ENCODE measurements at places on chromosomes 7 and 10.

DNA sequence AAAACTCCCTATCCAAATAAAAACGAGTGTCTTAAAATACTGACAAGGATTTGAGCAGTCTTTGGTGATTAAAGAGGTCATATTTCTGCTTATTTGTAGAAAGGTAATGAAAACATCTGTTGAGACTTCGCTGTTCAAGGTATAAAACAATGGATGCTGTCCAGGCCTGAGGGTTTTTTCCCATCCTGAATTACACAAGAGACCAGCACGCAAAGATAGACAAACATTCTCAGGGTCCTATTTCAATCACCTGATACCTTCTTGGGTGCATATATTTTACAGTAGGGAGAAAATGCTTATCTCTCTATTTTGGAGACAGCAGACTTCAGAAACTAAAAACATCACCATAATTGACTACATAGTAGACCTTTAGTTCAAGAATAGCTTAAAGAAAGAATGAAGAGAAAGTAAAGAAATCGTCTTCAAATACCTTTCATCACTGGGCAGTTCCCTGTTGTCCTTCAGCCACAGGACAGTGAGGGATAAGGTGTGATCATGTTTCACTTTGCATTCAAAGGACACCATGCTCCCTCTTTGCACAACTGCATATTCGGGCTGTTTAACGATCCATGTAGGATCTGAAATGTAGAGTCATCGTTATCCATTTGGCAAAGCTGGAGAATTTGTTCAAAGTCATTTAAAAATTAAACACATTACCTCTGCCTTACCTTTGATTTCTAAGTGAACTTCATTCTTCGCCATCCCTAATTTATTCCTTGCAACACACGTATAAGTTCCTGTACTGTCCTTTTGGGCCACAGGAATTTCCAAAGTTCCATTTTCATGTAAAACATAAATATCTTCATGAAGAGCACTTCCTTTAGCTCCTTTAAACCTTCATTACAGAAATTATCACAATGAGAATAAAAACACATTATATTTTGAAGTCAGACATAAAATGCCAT is 63.7 kb upstream of the LAMB4 start:
- no peaks in the 10 kb centered on the region for H3K27me3 ChIP-seq
- no peak overlapping the region for H3K4me3 ChIP-seq
- no peaks in the 10 kb centered on the region for H3K4me1 ChIP-seq
- no peak overlapping the region for H3K27ac ChIP-seq

DNA sequence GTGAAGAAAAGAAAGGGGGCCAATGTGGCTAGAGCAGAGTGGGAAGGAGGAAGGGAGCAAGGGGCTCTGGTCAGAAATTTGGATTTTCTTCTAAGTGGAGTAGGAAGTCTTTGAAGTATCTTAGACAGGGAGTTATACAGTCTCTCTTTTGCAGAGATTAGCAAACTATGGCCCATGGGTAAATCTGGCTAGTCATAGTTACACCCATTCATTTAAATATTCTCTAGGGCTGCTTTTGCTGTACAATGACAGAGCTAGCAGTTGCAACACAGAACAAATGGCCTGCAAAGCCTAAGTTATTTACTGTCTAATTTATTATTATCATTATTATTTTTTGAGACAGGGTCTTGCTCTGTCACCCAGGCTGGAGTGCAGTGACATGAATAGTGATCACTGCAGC is 10.5 kb upstream of the LAMB4 start:
- no peaks in the 10 kb centered on the region for H3K27me3 ChIP-seq
- H3K27ac ChIP-seq: no peak overlapping the region
- no peak overlapping the region for H3K4me3 ChIP-seq
- no peaks in the 10 kb centered on the region for H3K4me1 ChIP-seq

- H3K4me1 ChIP-seq: no peaks in the 10 kb centered on the region
- no peak overlapping the region for H3K4me3 ChIP-seq
- H3K27ac ChIP-seq: no peak overlapping the region
- no peaks in the 10 kb centered on the region for H3K27me3 ChIP-seq
- H3K36me3 ChIP-seq: no peaks in the 10 kb centered on the region
Measured at GRCh38 chr10:133143200-133143533, 16.9 kb upstream of the KNDC1 start.

DNA sequence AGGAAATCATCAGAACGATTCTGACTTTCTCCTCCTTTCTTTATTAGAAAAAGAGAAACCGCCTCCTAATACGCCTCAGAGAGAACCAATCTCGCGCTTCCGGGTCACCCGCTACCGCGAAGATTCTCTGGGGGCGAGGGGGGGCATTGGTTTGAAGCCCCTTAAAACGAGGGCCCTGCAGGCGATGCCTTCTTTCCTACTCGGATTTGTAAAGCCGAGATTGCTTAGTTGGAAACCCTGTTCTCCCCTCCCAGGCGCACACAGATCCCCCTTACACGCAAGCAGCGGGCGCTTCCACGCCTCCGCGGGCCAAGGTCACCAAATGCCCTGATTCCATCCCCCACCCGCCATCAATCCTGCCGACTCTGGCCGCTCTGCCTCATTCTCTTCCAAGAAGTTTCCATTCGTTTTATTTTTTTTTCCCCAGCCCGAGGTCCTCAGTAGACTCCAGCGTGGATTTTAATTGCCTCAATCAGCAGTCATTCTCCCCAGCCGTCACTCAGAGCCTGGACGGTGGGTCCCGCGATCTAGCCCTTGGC is 1.1 kb upstream of the GAD2 start:
- H3K27ac ChIP-seq: no peak overlapping the region
- no peaks in the 10 kb centered on the region for H3K4me1 ChIP-seq
- no peaks in the 10 kb centered on the region for H3K36me3 ChIP-seq
